ENCODE measurements at places on chromosomes 2 and 18. TPM values are rescaled to one million over a fixed set of nuclear protein-coding genes. Genes with fewer than 3 reads are reported as not detected.

DNA sequence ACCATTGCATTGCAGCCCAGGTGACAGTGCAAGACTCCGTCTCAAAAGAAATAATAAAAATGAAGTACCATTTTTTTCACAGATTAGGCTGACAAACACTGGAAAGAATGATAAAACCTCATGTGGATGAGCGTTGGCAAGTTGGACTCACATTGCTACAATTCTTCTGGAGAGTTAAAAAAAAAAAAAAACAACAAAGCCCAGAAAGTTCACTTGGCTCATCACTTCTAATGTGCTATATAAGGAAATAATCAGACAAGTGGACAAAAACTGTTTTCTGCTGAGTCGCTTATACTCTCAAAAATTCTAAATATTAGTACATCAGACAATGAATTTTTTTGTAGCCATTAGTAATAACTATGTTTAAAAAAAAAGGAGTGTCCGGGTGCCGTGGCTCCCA is 38.4 kb downstream of the PKP4 start:
- H3K27ac ChIP-seq: no peak overlapping the region
- peaks cover 6% of the 10 kb centered on the region for H3K36me3 ChIP-seq
- H3K27me3 ChIP-seq: no peaks in the 10 kb centered on the region
- H3K4me1 ChIP-seq: no peaks in the 10 kb centered on the region
- no peak for DNase-seq

Gene PROM2
- total RNA-seq: 0.82 TPM

- DNase-seq: no peak
- peaks cover 12% of the 10 kb centered on the region for H3K36me3 ChIP-seq
- peaks cover 1% of the 10 kb centered on the region for H3K4me1 ChIP-seq
Measured at GRCh38 chr18:36109737-36110136, 19.4 kb downstream of the SLC39A6 start.

- H3K36me3 ChIP-seq: no peaks in the 10 kb centered on the region
- DNase-seq: no peak
- no peak overlapping the region for H3K27ac ChIP-seq
- no peaks in the 10 kb centered on the region for H3K4me1 ChIP-seq
- H3K4me3 ChIP-seq: no peak overlapping the region
Measured at GRCh38 chr18:36194600-36195315, 7.5 kb downstream of the MOCOS start.

- peaks cover 2% of the 10 kb centered on the region for H3K36me3 ChIP-seq
- no peaks in the 10 kb centered on the region for H3K27me3 ChIP-seq
- no peak overlapping the region for H3K27ac ChIP-seq
Measured at GRCh38 chr2:231222318-231223000, 24.0 kb downstream of the ARMC9 start.
